Neural crest cell (in vitro differentiated cells): ENCODE measurements at places on chromosomes 11 and 22. TPM values are rescaled to one million over a fixed set of nuclear protein-coding genes. Genes with fewer than 3 reads are reported as not detected.
A peak's percentile ranks its signal among the peaks of the same experiment; 100 is the strongest.

GRCh38 chr11:2143799-2144543 lies 4.8 kb upstream of the IGF2 start:
- no peak for DNase-seq

DNA sequence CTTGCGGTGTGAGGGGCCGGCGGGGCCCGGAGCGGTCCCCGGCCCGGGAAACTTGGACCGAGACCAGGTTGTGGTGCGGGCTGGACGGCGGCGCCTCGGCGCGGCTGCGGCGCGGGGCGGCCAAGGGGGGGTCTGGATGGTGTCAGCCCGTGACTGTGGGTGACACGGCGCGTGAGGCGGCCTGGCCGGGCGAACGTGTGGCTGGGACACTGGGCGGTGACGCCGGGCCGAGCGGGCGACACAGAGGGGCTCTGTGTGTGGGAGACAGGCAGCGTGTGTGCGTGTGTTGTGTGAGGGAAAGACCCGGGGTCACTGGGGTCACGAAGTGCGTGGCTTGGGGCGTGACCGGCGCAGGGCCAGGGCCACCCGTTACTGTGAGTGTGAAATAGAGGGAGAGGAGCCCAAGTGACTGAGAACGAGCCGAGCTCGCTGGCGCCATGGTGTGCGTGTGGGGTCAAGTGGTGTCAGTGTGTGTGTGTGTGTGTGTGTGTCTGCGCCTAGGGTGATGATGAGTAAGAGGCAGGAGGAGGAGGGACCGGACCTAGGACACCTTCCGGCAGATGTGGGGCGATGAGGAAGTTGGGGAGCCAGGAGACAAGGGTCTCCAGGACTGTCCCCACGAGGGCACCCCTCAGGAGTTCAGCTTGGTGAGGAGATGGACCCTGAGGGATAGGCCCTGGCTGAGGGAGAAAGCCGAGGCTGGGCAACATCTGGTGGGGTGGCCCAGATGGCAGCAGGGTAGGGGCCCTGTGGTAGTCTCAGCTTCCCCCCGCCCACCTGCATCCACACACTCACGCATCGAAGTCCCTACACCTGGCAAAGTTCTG lies 817 bp downstream of the RELT start:
- DNase-seq = peak; percentile 48

DNA sequence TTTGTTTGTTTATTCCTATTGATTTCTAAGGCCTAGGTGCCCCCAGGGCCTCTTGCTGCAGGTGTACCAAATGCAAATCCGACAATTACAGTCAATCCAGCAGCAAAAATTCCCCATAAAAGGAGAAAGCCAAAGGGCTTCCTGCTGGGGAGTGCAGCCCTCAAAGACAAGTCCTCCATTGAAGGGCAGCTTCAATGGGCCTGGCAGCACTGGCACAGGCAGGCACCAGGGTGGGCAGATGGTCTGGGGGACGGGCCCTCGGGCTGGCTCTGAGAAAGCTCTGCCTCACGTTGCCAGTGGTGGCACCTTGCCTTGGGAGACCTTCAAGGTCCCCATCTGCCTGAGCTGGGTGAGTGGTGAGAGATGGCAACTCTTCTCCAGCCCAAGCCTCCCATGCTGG lies 128.0 kb downstream of the DSCAML1 start:
- DNase-seq = no peak

GRCh38 chr22:23453277-23453676 lies 126.8 kb downstream of the IGLL1 start:
- no peak for DNase-seq

DNA sequence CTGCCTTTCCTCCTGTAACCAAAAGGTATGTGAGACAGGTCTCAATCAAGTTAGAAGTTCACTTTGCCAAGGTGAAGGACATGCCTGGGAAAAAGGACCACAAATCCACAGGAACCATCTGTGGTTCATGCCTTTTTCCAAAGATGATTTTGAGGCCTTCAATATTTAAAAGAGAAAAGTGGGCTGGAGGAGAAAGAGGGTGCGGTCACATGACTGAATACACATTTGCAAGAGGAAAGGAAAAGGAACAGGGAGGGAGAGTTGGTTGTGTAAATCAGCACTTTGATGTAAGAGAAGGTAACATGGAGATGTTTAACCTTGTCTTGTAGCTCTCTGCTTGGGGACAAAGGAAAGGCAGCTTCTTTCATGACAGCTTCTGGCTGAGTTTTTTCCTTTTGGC lies 21.2 kb downstream of the MOV10L1 start:
- DNase-seq = no peak

The POU2AF3 gene
- total RNA-seq = 0.32 and 0.61 TPM in 2 replicates

- no peak for DNase-seq
Measured at GRCh38 chr11:124807201-124807600, 7.0 kb upstream of the MSANTD2 start.

GRCh38 chr11:1534682-1535081 lies 37.4 kb downstream of the DUSP8 start:
- no peak for DNase-seq

DNA sequence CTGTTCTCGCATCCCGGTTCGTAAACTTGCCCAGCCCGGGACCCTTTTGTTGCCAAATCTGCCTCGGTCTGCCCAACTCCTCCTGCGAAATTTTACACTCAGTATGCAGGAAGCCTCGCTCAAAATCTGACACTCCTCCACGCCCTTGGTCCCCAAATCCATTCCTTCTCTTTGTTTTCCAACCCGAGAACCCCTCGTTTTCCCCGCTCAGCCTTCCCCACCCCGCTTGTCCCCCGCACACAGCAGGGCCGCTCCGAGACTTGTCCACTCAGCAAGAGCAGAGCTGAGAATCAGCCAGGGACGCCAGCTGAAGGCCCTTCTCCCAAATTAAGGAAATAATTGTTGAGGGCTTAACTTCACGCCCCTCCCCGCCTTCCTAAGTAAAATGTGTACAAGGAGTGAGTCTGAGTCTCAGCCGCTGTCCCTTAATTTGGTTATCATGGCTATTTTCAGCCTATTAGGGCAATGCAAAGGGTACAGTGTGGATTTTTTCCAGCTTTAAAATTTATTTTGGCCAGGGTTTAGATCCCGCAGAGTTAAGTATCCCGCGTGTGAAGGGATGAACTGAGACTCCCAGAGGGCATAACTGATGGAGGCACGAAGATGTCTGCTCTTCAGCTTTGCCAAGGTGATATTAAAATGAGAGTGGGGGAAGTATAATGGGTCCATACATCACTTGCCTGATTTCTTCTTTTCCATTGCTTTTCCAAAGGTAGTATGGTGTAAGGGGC lies 581 bp upstream of the FBXO3 start:
- no peak for DNase-seq

DNA sequence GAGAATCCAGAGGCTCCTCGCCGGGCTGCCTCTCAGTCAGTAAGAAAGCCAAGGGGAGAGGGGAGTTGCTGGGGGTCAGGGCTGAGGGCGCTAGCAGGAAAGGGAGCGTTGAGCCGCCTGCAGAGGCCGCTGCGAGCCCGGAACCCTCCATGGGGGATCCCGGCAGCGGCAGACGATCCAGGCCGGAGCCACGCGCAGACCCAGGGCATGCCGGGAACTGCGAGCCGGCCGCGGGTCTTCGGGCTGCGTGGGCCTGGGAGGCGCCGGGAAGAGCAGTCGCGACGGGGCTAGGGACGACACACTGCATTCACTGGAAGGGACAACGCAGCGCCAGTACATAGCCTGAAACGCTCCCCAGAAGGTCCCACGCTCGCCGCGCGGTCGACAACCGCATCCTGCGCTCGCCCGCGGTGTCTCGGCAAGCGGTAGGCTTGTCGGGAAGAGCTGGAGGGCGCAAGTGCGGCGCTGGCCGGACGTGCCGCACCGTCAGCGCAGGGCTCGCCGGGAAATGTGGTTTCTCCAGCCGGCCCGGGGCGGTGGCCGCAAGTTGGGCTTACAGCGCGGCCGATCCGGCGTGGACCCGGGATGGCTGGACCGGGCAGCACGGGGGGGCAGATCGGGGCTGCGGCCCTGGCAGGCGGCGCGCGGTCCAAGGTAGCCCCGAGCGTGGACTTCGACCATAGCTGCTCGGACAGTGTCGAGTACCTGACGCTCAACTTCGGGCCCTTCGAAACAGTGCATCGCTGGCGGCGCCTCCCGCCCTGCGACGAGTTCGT lies at the start of gene LZTR1:
TSS of gene LZTR1 (plus strand) at position 511 of the 776 bp plus-strand sequence. CDS start at position 586, 75 bp downstream.
- DNase-seq = peak; percentile 65

The TCIRG1 gene
- 8.1 and 10.2 TPM in 2 replicates for total RNA-seq

GRCh38 chr11:114775875-114776621 lies 97.7 kb downstream of the NXPE2 start:
- DNase-seq = no peak

The XKR3 gene
- total RNA-seq = not detected in 2 replicates

DNA sequence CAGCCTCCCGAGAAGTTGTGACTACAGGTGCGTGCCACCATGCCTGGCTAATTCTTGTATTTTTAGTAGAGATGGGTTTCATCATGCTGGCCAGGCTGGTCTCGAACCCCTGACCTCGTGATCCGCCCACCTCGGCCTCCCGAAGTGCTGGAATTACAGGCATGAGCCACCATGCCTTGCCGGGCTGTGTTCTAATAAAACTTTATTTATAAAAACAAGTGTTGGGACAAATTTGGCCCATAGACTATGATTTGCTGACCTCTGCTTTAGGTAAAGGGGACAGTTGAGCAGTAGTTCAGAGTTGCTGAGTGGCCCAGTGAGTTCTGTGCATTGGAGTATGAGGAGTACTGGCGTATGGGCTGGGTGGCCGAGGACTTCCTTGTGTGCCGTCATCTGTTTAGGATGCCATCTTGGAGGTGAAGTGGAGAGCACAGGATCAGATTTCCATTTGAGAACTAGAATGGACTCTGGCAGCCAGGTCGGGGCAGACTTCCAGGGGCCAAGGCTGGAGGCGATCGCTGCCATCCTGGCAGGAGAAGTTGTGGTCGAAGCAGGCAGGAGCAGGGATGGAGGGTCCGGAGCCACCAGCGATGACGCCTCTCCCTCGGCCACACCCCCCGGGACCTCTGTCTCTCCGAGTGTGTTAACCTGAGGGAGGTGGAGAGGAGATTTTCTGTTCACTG lies 43.8 kb downstream of the FBLN1 start:
- no peak for DNase-seq

The EIF3L gene
- total RNA-seq = 725 and 748 TPM in 2 replicates

The TBX10 gene
- total RNA-seq = not detected in 2 replicates

- DNase-seq = no peak
Measured at GRCh38 chr11:109892321-109892794, 200.8 kb upstream of the ZC3H12C start.

The MS4A2 gene
- total RNA-seq = not detected in 2 replicates

DNA sequence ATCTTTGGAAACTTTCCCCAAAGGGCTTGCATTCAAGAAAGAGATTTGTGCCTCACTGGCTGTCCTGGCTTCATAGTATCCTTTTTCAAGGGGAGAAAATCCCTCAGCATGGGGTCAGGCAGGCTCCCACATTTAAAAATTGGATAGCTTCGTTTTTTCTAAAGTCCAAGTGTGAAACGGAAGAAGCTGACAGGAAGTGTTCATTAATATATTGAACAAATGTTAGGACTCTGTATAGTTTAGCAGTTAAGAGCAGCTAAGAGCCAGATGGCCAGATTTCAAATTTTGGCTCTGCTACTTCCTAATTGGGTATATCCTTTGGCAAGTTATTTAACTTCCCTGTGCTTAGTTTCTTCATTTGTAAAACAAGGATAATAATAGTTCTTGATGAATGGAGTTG lies 354.9 kb upstream of the FAT3 start:
- no peak for DNase-seq

DNA sequence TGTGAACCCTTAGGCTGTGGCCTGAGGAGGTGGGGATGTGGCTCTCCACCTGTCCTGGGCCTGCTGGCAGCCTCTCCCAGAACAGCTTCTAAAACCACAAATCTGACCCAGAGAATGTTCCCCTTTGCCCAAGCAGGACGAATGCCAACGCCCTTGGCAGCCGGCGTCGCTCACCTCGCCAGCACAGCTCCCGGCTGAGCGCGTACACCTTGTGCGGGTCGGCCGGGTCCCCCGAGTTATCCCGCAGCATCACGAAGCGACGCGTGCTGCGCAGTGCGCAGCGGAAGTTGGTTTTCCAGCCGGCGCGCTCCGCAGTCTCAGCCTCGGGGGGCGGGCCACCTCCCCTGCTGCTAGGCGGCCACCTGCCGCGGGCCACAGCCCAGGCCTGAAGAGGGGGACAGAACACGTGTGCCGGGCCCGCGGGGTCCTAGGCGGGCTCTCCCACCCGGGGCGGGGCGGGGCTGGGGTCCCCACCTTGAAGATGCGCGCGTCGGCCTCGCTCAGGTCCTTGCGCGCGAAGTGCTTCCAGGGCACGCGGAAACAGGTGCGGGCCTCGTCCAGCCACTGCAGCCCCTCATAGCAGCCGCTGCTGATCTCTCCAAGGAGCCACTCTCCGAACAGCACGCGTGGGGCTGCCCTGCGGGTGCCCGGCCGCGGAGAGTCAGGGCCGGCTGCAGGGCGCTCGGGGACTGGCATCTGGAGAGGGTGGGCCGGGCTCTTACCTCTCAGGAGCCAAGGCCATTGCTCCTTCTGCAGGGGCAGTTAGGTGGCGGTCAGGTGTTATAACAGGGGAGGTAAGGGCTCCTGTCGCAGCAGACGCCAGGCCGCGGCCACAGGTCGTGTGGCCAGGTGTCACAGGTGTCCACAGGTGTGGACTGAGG lies 887 bp downstream of the IRF7 start:
- no peak for DNase-seq

- no peak for DNase-seq
Measured at GRCh38 chr11:1481861-1482441, 4.6 kb downstream of the MOB2 start.

- no peak for DNase-seq
Measured at GRCh38 chr11:106121570-106122320, 44.3 kb downstream of the AASDHPPT start.

The UPK2 gene
- not detected in 2 replicates for total RNA-seq

The GTSE1 gene
- 67.6 and 69.2 TPM in 2 replicates for total RNA-seq

The OR8D4 gene
- not detected in 2 replicates for total RNA-seq

- no peak for DNase-seq
Measured at GRCh38 chr11:69022260-69022659, 9.2 kb upstream of the MRGPRF start.

- DNase-seq = no peak
Measured at GRCh38 chr11:30159546-30159945, 71.3 kb upstream of the FSHB start.

The OR8B3 gene
- total RNA-seq = not detected in 2 replicates

The FOLH1 gene
- total RNA-seq = not detected in 2 replicates

The FAM111B gene
- total RNA-seq = 35.1 and 35.4 TPM in 2 replicates

The BTG4 gene
- total RNA-seq = not detected in 2 replicates

The KDM4E gene
- total RNA-seq = not detected in 2 replicates

- no peak for DNase-seq
Measured at GRCh38 chr22:37492428-37493344, 6.5 kb upstream of the MFNG start.
